ENCODE measurements at places on chromosomes 7 and 10.

- no peak for DNase-seq
Measured at GRCh38 chr10:43879742-43880141, 231.1 kb upstream of the ZNF32 start.

DNA sequence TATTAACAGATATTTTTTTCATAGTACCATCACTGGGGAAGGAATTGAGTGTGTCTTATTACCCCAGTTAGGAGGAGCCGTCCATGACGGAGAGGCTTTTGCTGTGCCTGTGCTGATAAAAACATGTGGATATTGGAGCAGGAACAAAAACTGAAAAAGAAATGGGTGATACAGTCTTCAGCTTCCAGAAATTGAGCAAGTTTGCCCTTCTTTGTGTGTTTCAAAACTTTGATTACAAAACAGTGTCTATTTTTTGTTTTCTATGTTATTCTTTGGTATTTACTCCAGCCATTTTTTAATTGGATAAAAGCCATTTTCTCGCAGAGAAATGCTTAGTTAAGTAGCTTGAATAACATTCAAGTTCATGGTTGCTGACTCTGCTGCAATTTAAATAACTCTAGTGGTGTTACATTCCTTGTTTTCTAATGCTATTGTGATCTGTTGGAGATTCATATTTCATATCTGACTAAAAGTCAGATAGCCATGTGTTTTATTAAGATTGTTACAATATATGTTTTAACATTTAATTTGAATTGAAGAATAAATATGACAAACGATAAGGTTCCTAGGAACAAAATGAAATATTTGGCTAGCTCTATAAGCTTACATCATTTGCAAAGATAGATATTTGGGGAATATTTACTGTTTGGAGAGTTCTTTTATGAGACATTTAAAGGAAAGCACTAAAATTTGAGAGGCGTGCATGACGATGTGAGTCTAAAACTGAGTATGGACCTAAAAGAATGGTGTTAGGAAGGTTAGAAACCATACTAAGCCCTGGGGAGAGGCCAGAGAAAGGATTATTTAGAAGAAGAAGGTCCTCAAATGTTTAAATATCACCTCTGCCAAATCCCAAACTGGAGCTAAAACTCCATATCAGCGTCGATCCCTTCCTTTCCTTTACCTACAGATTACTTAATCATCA lies 747.3 kb upstream of the CELF2 start:
- no peak for DNase-seq

GRCh38 chr7:116726713-116727431 lies 54.9 kb downstream of the MET start:
- no peak for DNase-seq

GRCh38 chr7:94848531-94848930 lies 58.9 kb upstream of the PPP1R9A start:
- DNase-seq = no peak

- DNase-seq = no peak
Measured at GRCh38 chr7:105439174-105439893, 50.6 kb upstream of the SRPK2 start.

GRCh38 chr10:127702271-127702670 lies 34.7 kb upstream of the FOXI2 start:
- DNase-seq = no peak

All from D341Med (cell line).